ENCODE measurements at places on chromosomes 5 and 9.
A peak's percentile ranks its signal among the peaks of the same experiment; 100 is the strongest.

GRCh38 chr5:68431186-68431585 lies 215.6 kb downstream of the PIK3R1 start:
- H3K4me3 ChIP-seq: no peak overlapping the region
- peaks cover 24% of the 10 kb centered on the region for H3K4me1 ChIP-seq
- no peaks in the 10 kb centered on the region for H3K36me3 ChIP-seq
- no peak for DNase-seq
- H3K27me3 ChIP-seq: no peaks in the 10 kb centered on the region

DNA sequence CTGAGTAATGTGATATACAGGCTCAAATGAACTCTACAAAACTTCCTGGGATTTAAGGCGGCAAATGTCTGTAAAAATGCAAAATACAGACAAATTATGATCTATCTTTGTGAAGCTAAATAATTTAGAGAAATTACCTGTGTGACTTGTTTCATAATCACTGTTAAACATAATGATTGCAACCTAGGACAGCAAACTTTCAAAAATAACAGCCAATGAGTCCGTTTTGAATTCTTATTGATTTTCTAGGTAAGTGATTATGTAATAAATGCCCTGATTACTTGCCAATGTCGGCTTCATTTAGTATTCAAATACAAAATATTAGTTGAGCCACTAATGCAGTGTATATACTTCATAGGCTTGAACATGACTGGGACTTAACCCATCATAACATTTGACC lies 238.2 kb upstream of the DAB2 start:
- H3K27me3 ChIP-seq: no peaks in the 10 kb centered on the region
- H3K36me3 ChIP-seq: no peaks in the 10 kb centered on the region
- no peak for DNase-seq
- H3K4me3 ChIP-seq: no peak overlapping the region
- H3K27ac ChIP-seq: no peak overlapping the region

GRCh38 chr9:81562231-81563019 lies 126.9 kb downstream of the TLE1 start:
- no peak overlapping the region for H3K27ac ChIP-seq
- no peaks in the 10 kb centered on the region for H3K4me1 ChIP-seq
- no peak for DNase-seq

DNA sequence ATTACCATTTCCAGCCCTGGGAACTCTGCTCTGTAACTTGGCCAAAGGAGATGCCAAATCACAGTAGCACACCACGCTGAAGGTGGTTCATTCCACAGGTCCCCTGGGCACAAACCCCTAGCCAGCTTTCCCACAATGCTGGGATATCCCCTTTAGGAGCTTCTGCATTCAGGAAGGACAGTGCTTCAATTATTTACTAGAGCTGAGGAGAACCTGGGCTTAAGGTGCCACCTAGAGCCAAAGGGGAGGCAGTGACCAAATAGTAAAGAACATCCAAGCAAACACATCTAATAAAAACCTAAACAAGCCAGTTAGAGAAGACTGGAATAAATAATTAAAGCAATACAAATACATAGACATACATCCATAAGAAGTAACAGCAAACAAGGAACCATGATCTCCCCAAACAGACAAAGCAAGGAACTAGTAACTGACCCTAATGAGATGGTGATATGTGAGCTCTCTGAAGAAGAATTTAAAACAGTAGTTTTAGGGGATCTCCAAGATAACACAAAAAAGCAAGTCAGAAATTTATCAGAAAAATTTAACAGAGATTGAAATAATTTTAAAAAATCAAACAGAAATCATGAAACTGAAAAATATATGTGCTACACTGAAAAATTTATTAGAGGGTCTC lies 14.6 kb downstream of the KIF4B start:
- no peak overlapping the region for H3K4me3 ChIP-seq
- no peaks in the 10 kb centered on the region for H3K4me1 ChIP-seq
- no peak overlapping the region for H3K27ac ChIP-seq
- H3K27me3 ChIP-seq: no peaks in the 10 kb centered on the region

GRCh38 chr5:113293975-113294310 lies 140.8 kb downstream of the TSSK1B start:
- no peaks in the 10 kb centered on the region for H3K36me3 ChIP-seq
- H3K27me3 ChIP-seq: peaks cover 6% of the 10 kb centered on the region
- peak; percentile 49 for DNase-seq
- H3K4me1 ChIP-seq: no peaks in the 10 kb centered on the region
- H3K27ac ChIP-seq: no peak overlapping the region
- H3K4me3 ChIP-seq: peak overlapping the region; percentile 61

GRCh38 chr5:137994556-137994955 lies 38.3 kb downstream of the FAM13B start:
- H3K27ac ChIP-seq: no peak overlapping the region
- no peak for DNase-seq
- no peaks in the 10 kb centered on the region for H3K27me3 ChIP-seq
- H3K36me3 ChIP-seq: peaks cover 12% of the 10 kb centered on the region
- peaks cover 25% of the 10 kb centered on the region for H3K4me1 ChIP-seq

GRCh38 chr5:139389701-139390638 lies at the start of gene MZB1:
Gene MZB1, minus strand, starts transcription at chr5:139389913. Its CDS starts 57 bp downstream, at chr5:139389856.
- peak; percentile 94 for DNase-seq
- H3K4me1 ChIP-seq: peaks cover 91% of the 10 kb centered on the region
- peak within 1 kb of the TSS; percentile 95 for H3K27ac ChIP-seq
- no peaks in the 10 kb centered on the region for H3K27me3 ChIP-seq

- DNase-seq: no peak
- H3K4me1 ChIP-seq: no peaks in the 10 kb centered on the region
- no peak overlapping the region for H3K27ac ChIP-seq
- H3K27me3 ChIP-seq: no peaks in the 10 kb centered on the region
- H3K36me3 ChIP-seq: no peaks in the 10 kb centered on the region
Observed at GRCh38 chr5:36790847-36791246, 85.7 kb upstream of the NIPBL start.

DNA sequence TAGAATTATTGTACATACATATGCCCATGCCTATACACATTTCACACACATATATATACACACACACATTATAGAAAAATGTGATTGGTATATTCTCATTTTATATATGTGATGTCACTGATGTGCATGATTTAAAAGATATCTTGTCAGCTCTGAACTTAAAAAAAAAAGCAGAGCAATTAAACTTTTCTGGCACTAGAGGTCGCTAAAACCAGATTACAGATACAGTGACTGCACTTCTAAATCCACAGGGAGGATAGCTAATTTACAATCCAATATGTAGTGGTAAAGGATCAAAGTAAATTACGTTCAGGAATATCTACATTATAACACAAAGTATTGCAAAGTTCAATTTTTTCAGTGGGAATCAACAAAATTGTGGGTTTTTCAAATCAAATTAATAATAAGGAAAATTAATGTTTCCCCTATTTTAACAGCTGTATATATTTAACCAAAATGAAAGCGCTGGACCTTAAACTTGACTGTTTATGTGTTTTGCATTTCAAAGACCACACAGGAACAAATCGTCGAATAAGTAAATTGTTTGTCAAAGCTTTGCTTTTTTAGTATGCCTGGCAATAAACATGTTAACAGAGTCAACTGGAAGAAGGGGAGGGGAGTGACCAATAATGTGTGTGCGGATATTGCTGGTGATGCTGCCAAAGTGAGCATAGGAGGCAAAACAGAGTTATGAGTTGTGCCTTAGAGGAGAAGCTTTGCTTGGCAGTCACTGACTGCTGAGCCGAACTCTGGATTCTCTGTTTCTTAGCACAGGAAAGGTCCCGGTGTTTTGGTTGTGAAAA lies 1201.4 kb upstream of the C9orf72 start:
- peak; percentile 45 for DNase-seq
- H3K4me3 ChIP-seq: no peak overlapping the region
- no peaks in the 10 kb centered on the region for H3K36me3 ChIP-seq
- no peaks in the 10 kb centered on the region for H3K27me3 ChIP-seq
- H3K4me1 ChIP-seq: no peaks in the 10 kb centered on the region
- H3K27ac ChIP-seq: no peak overlapping the region

DNA sequence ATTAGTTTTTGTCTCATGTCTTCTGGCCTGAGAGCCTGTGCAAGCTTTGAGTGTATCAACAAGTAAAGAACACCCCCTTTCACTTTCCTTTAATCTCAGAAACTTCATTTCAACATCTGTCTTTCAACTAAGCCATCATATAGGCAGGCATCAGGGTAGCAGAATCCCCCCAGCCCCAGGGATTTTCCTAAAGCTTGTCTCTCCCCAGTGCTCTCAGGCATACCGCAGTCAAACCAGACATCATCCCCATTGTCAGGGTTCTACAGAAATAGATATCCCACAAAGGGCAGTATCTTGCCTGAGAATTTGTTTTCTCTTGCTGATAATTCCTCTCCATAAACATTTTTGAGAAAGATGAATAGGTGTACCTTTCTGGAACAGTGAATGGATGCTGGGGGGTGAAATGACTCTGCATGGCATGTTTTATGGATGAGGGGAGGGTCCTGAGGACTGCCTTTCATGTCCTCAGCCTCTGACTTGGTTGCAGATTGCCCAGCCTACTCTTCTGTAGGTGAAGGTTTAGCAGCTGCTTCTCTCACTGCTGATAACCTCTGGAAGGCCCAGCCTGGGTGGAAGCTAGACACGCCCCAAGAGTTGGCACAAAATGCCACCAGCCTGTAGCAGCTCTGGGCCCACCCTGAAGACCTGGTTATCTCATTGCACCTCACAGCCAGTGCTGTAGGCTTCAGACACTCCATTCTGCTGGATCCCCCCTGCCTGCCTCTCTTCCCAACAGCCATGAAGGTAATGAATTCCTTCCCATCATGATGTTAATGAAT lies 20.5 kb upstream of the SHB start:
- H3K27ac ChIP-seq: no peak overlapping the region
- H3K4me3 ChIP-seq: no peak overlapping the region
- H3K27me3 ChIP-seq: no peaks in the 10 kb centered on the region
- DNase-seq: no peak
- no peaks in the 10 kb centered on the region for H3K36me3 ChIP-seq

GRCh38 chr5:170249355-170249754 lies 16.6 kb downstream of the C5orf58 start:
- no peak for DNase-seq
- H3K4me1 ChIP-seq: no peaks in the 10 kb centered on the region
- no peaks in the 10 kb centered on the region for H3K27me3 ChIP-seq
- no peak overlapping the region for H3K27ac ChIP-seq

- no peak overlapping the region for H3K27ac ChIP-seq
- H3K27me3 ChIP-seq: no peaks in the 10 kb centered on the region
- H3K4me1 ChIP-seq: peaks cover 8% of the 10 kb centered on the region
- H3K36me3 ChIP-seq: no peaks in the 10 kb centered on the region
Observed at GRCh38 chr5:140348104-140348503, 1.7 kb upstream of the HBEGF start.

DNA sequence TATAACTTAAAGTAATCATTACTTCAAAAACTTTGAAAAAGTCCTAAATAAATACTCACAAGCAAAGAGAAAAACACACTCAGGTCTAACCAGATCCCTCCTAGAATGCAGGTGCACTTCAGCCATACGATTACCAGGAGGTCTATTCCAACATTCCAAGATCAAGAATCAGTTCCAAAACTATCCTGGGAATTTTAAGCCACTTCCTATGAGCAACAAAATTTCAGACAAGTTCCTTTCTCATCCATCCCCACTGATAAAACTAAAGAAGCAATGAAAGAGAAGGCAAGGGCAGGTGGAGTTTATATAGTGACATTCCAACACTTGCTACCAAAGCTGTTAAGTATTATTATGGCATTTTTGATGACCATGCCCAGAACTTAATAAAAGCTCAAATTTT lies 29.6 kb downstream of the MLLT3 start:
- no peak overlapping the region for H3K4me3 ChIP-seq
- no peak overlapping the region for H3K27ac ChIP-seq
- no peaks in the 10 kb centered on the region for H3K27me3 ChIP-seq

DNA sequence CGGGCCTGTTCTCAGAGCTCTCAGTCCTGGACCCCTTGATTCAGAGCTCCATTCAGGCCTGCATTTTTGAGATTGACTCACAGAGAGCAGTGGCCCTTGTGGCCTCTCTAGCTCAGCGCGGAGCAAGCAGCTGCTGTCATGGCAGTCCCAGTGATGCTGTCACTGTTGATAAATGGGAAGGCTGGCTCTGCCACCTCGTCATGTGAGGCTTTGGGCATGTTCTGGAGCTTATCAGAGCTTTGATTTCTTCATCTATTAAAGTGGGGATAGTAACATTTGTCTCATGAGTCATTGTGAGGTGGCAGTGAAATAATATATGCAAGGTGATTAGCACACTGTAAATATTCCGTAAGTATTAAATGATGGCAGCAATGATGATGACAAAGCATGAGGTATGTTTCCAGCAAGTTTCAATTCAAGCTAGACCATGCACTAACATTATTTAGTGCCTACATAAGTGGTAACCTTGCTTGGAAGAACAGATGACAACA lies 126.4 kb upstream of the CXCL14 start:
- no peaks in the 10 kb centered on the region for H3K36me3 ChIP-seq
- H3K27ac ChIP-seq: no peak overlapping the region
- H3K27me3 ChIP-seq: no peaks in the 10 kb centered on the region

DNA sequence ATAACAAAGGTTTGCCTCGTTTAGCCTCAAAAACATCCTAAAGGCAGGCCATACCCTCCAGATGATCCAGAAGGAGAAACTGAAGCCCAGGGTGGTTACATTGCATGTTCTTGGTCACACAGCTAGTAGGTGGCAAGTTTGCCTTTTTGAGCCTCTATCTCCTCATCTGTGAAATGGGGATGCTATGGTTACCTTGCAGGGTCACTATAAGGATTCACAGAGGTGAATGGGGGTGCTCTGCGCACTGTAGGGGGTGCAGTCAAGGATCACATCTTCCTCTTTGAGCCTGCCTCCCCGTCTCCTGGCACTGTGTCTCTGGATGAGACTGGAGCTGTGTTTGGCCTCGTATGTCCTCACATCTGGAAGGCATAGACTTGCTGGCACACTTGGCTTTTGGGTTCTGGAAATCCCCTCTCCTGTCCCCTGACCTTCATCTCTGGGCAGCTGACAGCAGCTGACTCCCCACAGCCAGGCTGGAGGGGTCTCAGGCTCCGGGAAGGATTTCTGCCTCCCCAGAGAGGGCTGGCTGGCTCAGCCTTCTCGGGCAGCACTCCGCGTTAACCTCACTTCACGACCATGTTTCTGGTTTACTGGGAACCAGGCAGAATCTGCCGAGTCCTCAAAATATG lies 167.7 kb downstream of the RGS3 start:
- no peaks in the 10 kb centered on the region for H3K4me1 ChIP-seq
- H3K27me3 ChIP-seq: no peaks in the 10 kb centered on the region
- DNase-seq: no peak
- H3K27ac ChIP-seq: no peak overlapping the region
- H3K4me3 ChIP-seq: no peak overlapping the region
- H3K36me3 ChIP-seq: no peaks in the 10 kb centered on the region

DNA sequence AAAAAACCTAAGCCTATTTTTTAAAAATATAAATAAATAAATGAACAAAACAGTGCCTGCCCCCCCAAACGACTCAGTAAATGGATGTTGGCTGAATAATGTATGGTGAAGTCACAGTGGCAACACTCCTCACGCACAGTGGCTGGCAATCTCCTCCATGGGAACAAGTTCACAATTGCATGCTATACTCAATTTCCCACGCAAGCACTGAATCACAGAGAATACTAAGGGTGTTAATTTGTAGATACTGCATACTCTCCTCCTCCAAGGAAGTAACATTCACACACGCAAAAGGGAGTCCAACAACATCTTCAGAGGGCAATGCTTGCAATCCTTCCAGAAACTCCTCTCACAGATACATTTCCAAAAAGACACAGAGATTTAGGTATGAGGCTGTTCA lies 47.5 kb downstream of the SERINC5 start:
- no peak overlapping the region for H3K4me3 ChIP-seq
- no peaks in the 10 kb centered on the region for H3K36me3 ChIP-seq
- H3K27me3 ChIP-seq: no peaks in the 10 kb centered on the region

Data from common myeloid progenitor, CD34-positive (primary cell).